Stimulated activated CD8-positive, alpha-beta memory T cell treated with anti-CD3 and anti-CD28 coated beads, Interleukin-4, amount 100 ng/mL, for 48 hours (primary cell): ENCODE measurements at places on chromosomes 4 and X.
A peak's percentile ranks its signal among the peaks of the same experiment; 100 is the strongest.

DNA sequence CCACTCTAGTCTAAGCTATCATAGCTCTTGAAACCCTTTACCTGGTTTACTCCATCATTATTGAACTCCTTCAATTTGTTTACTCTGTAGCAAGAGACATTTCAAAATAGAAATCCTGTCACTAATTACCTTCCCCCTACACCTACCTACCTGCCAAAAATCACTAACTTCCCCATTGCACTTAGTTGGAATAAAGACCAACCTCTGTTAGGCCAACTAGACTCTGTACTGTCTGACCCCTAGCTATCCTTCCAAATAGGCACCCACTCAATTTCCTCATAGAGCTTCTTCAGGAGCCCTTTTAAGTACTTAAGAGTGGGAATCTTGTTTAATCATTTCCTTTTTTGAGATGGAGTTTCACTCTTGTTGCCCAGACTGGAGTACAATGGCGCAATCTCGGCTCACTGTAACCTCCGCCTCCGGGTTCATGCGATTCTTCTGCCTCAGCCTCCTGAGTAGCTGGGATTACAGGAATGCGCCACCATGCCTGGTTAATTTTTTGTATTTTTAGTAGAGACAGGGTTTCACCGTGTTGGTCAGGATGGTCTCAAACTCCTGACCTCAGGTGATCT, 8.9 kb upstream of the CDKL2 start:
- DNase-seq = no peak

- no peak for DNase-seq
Measured at GRCh38 chr4:38315286-38315685, 348.7 kb upstream of the KLF3 start.

- no peak for DNase-seq
Measured at GRCh38 chr4:82230306-82230705, 143.5 kb downstream of the HNRNPD start.

- DNase-seq = peak; percentile 38
Measured at GRCh38 chr4:164012396-164013027, 518.0 kb downstream of the TMA16 start.

DNA sequence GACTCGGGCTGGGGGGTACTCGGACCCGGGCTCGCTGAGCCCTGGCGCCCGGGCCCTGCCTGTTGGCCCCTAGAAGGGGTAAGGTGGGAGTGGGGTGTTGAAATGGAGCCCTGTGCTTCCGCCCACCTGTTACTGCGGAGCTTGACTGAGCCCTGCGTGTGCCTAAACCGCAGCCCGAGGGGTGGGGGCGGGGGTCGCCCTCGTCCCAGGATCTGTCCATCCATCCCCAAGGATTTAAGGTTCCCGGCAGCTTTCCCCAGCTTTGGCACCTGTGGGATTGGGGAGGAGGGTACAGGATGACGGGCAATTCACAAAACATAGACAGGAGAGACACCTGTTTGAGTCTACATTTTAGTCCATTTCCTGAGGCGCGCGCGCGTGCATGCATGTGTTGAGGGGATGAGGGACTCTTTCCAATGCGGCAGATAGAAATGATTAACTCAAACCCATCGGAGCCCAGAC, 779 bp downstream of the GABRQ start:
- no peak for DNase-seq

DNA sequence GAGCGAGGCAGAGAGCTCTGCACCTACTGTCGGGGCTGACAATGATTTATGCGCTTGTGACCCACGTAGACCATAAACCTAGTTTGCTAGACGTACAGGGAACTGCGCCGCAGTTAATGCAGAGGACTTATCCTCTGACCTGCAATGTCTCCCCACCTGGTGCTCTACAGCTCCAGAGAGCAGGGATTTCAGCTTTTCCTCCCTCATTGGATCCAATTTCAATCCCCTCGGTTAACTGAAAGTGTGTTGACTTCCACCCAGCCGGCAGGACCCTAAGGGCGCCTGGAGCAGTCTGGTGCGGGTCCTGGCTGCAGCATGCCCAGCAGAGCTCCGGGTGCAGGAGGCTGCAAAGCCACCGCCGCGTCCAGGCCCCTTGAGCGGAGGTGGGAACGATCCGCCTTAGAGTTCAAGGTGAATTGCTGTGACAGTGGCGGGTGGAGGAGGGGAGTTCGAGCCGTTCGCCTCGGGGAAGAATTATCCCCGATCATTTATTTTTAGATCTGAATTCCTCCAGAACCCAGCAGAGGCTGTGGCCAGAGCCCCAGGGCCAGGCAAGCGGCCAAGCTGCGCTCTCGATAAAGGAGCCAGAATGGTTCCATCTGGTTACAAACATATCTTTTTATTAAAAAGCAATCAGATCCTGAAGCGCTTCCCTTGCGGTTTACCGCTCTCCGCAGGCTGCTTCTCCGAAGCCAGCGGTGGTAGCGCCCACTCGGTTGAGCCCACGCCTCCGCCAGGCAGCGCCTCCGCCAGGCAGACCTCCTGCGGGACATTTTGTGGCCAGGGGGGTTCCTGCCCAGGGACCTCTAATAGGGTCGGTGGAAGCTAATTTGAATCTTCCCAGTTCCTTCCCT, 66.0 kb downstream of the FBXO8 start:
- peak; percentile 33 for DNase-seq

- DNase-seq = no peak
Measured at GRCh38 chrX:55754861-55755294, 37.3 kb downstream of the RRAGB start.

DNA sequence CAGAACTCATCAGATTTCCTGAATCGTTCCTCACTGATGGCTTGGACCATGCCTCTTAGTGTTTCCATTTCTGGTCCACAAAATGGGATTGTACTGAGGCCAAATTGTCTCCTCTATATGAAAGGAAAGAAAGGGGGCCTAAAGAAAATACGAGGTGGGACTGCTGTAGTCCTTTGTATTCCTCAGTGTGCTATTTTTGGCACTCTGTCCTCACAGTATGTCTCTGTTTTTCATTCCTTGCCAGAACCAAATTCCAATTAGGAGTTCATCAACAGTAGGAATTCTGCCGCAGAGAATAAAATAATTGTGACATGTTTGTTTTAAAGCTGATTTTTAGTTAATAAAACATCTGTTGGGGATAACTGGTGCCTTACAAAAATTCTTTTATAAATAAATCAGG, 515.7 kb downstream of the SMARCA1 start:
- DNase-seq = no peak

GRCh38 chr4:113049421-113050370, at the start of gene ANK2:
Gene ANK2 (plus strand): TSS chr4:113049653. CDS start chr4:113049729, 76 bp downstream.
- no peak for DNase-seq

- peak; percentile 46 for DNase-seq
Measured at GRCh38 chr4:76738086-76738931, 159.6 kb downstream of the SOWAHB start.

DNA sequence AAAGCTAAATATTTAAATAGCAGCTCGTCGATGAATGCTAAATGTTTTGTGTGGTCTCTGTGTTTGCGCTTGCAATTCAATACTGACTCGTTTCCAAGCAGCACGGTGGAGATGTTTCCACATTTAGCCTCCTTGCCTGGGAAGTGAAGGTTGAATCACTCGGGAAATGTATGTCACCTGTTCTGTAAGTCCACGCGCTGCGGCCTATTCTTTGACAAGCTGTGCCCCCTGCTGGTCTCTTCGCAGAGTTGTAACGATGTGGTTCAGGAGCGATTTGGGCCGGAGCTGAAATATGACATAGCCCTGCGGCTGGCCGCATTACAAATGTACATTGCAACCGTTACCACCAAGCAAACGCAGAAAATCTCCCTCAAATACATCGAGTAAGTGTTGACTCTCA, 89.6 kb upstream of the PRPS2 start:
- peak; percentile 45 for DNase-seq

DNA sequence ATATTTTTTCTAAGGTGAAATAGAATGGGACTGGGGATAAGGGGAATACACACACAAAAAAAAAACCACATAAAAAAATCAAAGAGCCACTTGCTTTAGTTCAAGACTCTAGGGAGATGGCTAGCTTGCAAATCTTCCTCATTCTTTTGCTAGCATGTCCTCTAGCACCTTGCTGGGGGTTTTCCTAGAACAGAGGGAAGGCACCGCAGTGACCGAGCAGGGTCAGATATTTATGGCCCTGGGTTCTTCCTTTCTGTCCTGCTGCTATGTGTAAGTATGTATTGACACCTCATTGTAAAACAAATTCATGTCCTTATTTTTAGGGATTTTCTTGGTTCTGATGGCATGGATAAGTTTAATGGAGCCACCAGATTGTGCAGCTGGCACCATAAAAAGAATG, 81.2 kb downstream of the SHISA3 start:
- DNase-seq = no peak

DNA sequence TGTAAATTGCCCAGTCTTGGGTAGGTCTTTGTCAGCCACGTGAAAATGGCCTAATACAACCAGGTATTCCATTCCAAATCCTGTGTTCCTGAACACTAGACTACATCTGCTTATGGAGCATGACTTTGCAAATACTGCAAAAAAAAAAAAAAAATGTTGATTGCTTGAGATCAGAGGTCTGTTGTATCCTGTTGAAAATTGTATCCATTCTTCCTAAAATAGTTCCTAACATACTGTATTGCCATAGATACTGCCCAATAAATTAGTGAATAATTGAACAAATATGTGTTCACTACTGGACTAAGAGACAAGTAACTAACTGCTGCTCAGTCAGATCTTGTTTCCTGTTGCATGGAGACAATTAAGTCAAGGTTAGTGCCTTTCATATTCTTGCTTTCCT, 164.3 kb upstream of the PABPC4L start:
- DNase-seq = no peak

DNA sequence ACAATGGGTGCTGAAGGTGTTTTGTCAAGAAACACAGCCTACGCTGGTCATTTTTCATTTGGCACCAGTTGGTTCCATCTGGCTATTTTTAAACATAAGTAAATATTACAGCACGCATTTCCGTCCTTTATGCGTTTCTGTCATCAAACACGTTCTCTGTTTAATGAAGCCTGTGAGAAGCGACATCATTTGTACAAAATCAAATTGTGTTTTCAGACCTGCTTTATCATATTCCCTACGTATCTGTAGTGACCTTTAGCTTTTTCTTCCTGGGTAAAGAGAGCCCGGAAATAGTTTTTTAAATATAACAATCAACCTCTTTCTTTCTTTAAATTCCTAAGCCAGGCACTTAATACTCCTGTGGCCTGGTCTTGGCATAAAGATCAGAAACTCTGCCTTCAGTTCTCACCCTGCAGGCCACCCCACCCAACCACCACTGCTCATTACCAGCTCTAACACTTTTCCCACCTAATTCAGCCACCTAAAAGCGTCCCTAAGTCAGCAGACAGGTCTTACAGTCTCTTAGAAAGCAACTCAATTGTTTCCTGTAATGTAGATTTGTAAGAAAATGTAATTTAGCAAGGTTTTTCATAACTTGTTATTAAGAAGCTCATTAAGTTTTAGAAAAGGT, 30.4 kb downstream of the ACSL1 start:
- DNase-seq = no peak

DNA sequence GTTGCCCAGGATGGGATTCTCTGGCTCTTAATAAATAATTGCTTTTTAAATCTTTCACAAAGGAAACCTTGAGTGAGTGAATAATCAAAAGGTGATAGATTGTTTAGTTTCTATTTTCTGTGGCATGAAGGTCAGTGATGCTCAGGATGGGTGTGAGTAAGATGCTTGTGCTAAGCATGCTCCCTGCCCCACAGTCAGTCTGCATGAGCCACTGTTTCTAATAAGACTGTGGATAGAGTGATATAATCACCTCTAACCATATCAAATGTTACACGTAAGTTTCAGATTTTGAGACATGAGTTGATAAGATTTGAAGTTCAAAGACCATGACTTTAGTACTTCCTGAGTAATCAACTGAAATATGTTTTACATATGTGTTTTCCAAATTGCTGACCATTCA, 2.7 kb upstream of the GAGE10 start:
- DNase-seq = no peak

- DNase-seq = no peak
Measured at GRCh38 chr4:151922811-151923210, 162.0 kb upstream of the GATB start.

DNA sequence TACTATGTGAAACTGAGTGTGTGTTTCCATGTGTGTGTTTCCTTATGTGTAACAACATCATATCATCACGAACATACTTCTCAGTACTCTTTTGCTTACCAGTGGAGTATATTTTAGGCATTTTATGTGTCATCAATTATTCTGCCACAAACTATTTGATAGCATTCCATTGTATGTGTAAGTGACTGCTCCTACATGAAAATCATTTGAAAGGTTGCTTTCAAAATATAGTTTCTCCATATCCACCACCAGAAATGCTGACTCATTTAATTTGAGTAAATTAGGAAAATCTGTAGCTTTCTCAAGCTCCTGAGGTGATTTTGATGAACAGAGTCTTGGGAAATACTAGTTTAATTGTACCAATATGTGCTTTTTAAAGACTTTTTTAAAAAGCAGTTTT, 376.2 kb downstream of the PCDH18 start:
- no peak for DNase-seq

DNA sequence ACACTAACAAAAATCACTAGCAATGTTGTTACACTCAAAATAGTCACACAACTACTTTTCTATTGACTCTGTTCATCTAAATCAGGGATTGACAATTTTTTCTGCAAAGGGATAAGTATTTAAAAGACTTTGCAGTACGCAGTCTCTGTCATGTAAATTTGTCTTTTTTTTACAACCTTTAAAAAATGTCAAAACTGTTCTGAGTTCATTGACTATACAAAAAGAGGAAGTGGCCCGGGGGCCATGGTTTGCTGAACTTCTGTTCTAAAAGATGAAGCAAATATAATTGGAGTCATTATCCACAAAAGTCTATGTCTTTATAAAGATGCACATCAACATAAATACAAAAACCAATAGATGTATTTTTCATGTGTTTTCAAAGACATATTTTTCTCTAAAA, 1310.3 kb downstream of the RPA4 start:
- no peak for DNase-seq

DNA sequence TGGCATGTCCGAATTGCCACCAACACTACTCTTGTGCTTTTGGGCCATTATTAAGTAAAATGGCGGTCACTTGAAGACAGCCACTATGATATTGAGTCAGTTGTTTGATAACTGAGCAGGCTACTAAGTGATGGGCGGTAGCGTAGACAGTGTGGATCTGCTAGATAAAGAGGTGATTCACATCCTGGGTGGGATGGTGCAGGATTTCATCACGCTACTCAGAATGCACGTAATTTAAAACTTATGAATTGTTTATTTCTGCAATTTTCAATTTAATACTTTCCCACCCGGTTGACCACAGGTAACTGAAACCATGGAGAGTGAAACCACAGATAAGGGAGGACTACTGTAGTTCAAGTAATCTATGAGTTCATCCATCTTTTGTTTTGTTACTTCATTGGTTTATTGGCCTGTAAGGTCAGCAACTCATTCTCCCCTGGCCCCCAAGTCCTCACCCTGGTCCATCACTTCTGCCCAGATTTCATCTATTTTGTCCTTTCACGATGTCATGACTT, 2.9 kb downstream of the ARAF start:
- no peak for DNase-seq

DNA sequence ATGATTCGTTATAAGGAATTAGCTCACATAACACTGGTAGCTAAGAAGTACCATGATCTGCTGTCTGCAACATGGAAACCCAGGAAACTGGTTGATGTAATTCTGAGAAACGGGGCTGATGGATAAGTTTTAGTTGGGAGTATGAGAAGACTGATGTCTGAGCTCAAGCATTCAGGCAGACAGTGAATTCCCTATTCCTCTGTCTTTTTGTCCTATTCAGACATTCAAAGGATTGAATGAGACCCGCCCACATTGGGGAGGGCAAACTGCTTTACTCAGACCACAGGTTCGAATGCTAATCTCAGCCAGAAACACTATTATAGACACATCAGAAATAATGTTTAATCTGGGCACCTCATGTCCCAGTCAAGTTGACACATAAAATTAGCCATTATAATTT, 515.5 kb downstream of the STPG2 start:
- DNase-seq = no peak

- DNase-seq = no peak
Measured at GRCh38 chr4:177001271-177002175, 208.8 kb upstream of the VEGFC start.

- no peak for DNase-seq
Measured at GRCh38 chrX:69186651-69187050, 21.4 kb upstream of the PJA1 start.
